ENCODE measurements at places on chromosomes 3 and 15.

DNA sequence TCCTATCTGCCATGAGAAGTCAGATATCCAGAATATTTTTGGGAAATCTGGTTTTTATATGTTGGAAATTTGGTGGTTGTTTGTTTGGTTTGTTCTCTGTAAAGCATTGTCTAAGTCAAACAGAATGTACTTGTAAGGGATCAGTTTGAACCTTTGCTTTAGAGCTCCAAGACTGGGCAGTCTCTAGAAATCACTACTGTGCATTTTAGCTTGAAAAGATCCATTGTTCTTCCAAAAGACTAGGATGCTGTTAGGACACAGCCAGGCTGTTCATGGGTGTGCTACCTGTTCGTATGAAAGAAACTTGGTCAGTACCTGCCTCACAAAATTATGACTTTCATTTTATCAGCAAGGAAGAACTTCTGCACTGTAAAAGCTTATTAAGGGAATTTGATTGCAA lies 182.6 kb downstream of the WDR72 start:
- no peak for DNase-seq

DNA sequence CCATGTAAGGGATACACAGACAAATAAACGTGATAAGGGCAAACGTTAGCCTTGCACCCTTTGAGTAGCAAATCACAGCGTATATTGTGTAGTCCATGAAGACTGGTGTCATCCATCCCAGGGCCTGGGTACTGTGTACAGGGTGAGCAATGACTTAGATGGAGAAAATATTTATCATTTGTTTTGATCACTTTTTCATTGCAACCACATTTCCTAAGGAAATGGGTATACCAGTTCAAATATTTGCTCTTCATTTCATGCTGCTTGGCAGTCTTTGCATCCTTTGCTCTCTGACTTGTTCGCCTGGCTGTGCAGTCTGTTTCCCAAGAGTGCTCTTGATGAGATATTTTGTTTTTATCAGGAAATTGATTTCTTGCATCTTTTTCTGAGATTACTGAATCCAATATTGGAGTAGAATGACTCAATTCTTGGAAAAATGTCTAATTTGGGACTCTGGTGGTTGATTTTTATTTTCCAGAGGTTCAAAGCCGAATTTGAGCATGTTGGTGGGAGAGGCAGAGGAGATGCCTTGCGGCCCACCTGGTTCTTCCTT lies 424.6 kb upstream of the SEMA6D start:
- no peak for DNase-seq

GRCh38 chr3:184611607-184612281 lies 50.2 kb downstream of the EPHB3 start:
- no peak for DNase-seq

DNA sequence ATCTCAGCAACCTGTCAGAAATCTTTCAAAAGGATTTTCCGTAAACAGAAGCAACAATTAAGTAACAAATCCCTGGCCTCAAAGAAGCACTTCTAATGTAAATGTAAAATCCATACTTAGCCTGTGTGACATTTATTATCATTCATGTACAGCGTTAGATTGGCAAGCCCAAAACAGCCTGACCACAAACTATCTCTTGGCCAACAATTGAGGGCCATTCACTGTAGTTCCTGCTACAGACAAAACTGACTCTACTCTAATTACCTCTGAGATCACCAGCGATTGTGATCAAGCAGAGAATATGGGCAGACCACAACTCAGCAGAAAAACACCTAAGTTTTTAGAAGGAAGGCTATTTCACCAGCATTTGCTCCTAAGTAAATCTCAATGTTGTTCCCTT lies 9.2 kb downstream of the SHQ1 start:
- DNase-seq, result no peak

- DNase-seq, result no peak
Observed at GRCh38 chr15:82540055-82540983, at the start of gene RPS17. Gene RPS17, minus strand, starts transcription at chr15:82540457. Its CDS starts 29 bp downstream, at chr15:82540428.

DNA sequence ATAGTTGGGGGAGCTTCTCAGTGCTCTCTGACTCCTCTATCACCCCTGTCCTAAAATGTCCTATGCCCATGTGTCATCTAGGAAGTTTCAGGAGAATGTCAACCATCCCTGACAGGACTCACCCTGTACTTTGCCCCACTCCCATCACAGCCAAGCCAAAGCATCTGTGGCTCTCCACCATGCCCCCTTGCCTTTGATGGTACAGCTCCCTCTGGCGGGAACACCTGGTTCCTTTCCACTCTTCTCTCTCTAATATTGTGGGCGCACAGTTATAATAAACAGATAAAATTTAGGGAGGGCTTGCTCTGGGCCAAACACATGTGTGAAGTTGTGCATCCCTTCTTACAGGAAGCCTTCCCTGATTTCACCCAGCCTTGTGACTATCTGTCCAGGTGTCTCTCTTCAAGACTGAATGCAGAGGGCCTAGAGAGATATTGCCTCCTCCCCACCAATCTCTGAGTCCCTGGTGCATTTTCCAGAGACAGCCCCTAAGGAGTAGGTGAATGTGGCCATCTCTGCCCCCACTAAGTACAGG lies 62.8 kb downstream of the ISG20 start:
- DNase-seq, result no peak

DNA sequence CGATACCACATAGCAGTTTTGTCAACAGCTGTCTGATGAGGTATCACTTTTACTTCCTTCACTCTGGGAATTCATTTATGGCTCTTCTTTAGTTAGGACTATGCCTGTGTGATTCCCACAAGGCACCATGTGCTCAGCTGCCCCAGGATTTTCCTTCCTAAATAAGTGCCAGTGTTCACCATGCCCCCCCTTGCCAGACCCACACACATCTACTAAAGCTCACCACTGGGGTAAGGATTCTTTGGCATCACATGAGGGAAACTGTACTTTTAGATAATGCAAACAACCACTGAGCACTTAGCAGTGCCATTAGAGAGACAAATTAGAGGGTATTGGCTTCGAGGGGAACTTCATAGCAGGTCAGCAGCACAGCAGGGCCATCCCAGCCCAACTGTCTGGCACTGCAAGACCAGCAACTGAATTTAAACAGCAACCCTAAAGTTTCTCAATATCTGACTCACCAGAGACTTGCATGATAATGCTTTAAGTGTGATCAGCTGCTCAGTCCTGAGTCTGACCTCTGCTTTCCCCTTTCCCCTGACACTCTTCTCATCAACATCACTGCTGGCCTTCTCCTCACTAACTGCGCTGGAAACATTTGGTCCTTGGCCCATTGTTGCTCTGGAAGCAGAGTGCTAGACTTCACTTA lies 114.3 kb downstream of the STAC start:
- no peak for DNase-seq

DNA sequence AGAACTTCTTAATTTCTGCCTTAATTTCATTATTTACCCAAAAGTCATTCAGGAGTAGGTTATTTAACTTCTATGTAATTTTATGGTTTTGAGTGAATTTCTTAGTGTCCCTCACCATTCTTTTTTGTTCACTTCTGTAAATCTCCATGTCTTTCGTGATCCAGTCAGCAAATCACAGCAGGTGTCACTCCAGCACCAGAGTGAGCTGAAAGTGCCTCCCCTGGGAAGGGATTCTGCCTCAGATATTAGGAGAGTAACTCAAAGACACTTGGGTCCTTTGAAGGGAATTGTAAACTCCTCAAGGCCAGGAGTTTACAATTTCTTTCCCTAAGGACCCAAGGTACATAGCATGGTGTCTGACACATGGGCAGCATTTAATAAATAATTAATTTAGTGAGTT lies 207.6 kb upstream of the AZI2 start:
- DNase-seq, result no peak

GRCh38 chr3:45312836-45313493 lies 75.4 kb upstream of the LARS2 start:
- DNase-seq, result no peak

DNA sequence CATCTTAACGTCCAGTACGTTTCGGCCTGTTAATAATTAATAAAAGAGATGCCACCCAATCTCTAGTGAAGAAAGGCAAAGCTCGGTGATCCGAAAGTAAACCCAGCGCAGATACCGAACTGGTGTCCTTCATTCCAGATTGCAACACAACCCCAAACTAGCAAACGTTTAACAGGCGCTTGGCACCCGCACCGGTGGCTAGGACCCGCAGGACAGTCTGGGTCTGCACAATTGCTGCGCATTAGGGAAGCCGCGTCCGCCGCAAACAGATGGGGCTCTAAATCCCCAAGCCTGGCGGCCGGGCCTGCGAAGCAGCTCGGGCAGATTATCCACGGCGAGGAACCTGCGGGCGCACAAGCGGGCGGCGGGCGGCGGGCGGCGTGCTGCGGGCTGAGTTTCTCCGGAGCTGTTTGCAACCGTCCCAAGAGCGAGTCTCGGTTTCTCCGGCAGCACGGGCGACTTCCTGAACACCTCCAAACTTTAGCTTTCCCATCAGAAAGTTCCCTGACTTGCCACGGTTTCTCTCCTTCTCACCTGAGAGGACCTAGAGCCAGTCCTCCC lies 112.1 kb upstream of the ICE2 start:
- no peak for DNase-seq

DNA sequence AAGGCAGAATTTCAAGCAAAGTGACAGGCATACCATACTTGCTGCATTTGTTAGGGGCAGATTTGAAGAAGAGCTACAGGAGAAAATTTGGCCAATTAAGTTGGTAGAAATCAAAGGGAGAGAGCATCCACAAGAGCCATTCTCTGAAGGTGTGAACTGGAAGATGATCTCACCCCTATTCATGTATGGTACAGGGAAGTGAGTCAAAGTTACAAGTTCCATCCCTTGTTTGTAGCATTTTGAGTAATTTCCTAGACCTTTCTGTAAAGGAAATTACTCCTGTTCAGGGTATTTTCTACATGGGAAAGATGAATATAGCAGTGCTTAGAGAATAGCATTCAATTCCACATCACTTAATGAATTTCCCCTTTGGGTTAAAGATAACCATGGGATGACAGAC lies 28.4 kb downstream of the TTC14 start:
- DNase-seq, result no peak

GRCh38 chr3:99686469-99686868 lies 48.1 kb downstream of the COL8A1 start:
- DNase-seq, result no peak

Measured in GOT3 (cell line).